ENCODE measurements at places on chromosomes 7 and 10. TPM values are rescaled to one million over a fixed set of nuclear protein-coding genes. Genes with fewer than 3 reads are reported as not detected.

DNA sequence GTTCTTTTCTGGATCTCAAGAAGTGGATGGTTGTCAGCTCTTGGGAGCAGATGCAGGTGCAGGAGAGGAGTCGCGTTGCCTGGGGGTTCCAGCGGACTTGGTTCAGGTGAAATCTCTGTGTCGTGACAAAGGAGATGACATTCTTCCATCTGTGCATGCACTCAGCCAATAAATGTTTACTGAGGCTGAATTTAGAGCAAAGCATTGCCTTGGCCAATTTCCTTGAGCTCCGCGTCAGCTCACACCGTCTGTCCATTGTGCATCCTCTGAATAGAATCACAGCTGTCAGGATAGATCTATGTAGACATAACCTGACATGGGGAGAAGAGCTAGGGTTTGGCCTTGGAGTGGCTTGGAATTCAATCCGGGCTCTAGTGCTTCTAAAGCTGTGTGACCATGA is 343.7 kb downstream of the GLRX3 start:
- DNase-seq: no peak

GRCh38 chr10:77970869-77971803 is 44.6 kb upstream of the DLG5 start:
- peak; percentile 99 for DNase-seq

GRCh38 chr10:124748166-124748565 is 4.0 kb upstream of the FAM53B start:
- DNase-seq: no peak

DNA sequence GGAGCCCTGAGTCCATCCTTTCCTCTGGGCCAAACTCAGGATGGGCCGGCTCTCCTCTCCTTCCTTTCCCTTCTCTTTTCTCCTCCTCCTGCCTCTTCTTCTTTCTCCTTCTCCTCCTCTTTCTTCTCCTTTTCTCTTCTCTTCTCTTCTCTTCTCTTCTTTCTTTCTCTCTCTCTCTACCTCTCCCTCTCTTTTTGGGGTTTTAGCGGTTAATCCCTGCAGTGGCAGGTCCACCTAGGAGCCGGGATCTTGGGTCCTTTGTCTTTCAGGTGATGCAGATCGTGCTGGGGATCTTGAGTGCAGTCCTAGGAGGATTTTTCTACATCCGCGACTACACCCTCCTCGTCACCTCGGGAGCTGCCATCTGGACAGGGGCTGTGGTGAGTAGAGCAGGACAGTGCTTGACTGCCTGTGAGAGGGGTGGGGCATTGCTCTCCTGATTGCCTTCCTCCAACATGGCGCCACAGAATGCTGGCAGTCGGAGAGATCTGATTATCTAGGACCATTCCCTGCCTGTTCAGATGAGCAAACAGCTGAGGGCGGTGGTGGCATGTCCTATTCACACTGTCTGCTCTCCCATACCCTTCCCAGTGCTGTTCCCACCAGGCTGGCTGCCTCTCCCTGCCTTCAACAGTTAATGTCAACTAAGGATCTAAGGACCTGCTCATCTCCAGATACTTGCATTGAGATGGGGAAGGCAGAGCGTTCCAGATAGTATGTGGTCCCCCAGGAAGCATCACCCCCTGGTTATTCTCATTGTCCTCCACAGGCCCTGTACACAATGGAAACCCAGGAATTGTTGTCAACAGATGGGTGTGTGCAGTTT is 1.6 kb downstream of the TMEM176A start:
- DNase-seq: no peak

- no peak for DNase-seq
Measured at GRCh38 chr10:54096892-54097291, 704.1 kb downstream of the PCDH15 start.

Gene SPDYE16
- not detected for total RNA-seq

Data from fibroblast of villous mesenchyme (primary cell).